ENCODE measurements at places on chromosomes 4 and X.

GRCh38 chr4:128463006-128463405 lies 175.4 kb upstream of the PGRMC2 start:
- DNase-seq = no peak

DNA sequence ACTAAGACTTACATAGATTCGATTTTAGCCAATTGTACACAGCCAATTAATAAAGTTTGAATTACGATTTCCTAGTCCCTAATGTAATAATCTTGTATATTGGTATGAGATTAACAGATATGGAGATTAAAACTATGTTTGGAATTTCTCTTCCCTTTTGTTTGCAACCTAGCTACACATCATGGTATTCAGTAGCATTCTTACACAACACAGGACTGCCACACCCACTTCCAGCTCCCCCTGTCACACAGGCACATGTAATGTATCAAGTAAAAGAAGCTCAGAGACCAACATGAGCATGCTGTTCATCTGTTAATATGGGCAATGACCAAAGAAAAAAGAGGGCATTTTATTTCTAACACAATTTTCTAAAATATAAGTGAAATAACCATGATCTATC lies 12.8 kb downstream of the SLC6A14 start:
- DNase-seq = no peak

DNA sequence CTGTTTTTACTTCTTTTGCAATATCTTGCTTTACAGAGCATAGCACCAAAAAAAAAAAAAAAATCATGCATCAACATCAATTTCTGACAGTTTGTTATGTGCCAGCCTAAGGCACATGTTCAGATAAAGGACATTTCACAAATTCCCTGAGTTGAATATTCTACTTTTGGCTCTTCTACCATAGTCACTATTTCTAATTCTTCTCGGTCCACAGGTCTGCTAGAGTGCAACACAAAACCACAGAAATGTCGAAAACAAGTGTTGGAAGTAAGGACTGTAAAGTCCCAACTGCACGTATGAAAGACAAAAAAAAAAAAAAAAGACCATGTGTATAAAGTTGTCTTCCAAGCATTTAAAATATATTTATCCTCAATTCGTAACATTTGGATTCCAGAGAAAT lies 494.2 kb upstream of the INTU start:
- no peak for DNase-seq

- DNase-seq = no peak
Measured at GRCh38 chrX:118370921-118371624, 25.2 kb downstream of the WDR44 start.

DNA sequence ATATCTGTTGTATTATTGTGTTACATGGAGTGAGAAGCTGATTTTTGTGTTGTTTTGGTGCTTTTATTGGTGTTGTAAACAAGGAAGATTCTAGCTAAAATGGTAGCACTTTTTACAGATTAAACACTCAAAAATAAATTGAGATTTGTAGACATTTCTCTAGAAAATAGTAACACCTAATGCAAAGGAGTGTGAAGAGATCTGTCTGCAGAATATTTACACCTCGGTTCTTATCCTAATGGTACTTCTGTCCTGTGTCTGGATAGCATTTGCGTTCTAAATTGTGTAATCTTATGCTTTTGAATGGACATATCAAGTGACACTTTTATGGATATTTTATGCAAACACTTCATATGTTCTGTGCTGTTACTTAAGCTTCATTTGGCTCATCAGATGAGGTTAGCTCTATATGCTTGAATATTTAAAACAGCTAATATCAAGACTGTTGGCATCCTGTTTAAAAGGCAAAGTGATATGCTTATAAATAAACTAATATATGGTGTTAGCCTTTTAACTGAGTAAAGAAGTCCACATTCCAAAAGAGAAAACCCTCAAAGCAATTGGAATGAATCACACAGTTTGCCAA lies 6.0 kb downstream of the PCDH7 start:
- no peak for DNase-seq

- no peak for DNase-seq
Measured at GRCh38 chrX:73446831-73447230, at the start of gene CDX4. CDX4 (plus strand) TSS chrX:73447053; CDS start chrX:73447254, 201 bp downstream.

DNA sequence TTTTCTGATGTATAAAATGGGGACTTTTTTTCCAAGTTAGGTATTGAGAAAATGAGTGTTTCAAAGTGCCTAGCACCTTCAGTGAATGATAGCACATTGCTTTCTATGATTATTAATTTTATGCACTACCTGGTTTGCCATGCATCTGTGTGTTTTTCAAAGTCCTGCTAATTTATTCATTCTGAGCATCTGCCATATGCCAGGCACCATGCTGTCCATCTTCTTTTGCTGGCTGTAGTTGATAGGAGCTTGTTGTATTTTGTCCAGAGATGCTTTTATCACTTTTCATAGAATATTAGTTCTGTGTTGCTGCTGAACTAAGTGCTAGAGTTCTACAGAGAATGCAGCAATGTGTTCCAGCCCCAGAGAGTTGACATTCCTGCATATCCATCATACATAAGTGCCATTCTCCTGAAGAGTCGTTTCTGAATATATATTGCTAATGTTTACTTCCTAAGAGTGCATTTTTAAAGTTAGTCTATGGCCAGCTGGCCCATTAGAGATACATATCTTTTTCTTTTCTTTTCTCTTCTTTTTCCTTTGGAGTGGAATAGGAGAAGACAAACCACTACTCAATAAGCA lies 49.0 kb upstream of the CLNK start:
- no peak for DNase-seq

- DNase-seq = no peak
Measured at GRCh38 chr4:141026900-141027299, 106.4 kb downstream of the RNF150 start.

- no peak for DNase-seq
Measured at GRCh38 chrX:74080165-74080564, 223.8 kb upstream of the ZCCHC13 start.

DNA sequence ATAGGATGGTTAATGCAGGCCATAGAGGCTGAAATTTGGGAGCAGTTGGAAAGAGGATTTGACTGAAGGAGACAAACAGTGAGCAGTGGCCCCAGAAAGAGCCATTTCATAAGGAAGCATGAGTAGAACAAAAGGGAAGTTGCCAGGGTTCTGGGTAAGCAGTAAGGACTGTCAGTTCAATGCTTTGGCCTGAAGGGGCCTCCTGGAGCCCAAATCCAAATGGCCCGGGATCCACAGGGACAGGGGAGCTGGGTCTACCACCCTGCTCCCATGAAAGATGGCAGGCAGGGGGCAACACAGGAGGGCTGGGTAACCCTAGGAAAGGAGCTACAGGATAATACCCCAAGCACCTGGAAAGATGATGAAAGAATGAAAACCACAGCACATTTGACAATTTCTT lies 4.1 kb upstream of the INTS6L start:
- DNase-seq = no peak

Data from NCI-H748 treated with DMSO at 0.1 percent for 48 hours (cell line).